Daoy (cell line): ENCODE measurements at places on chromosomes 3 and 15. TPM values are rescaled to one million over a fixed set of nuclear protein-coding genes. Genes with fewer than 3 reads are reported as not detected.

GRCh38 chr3:129610276-129610675, 3.8 kb upstream of the PLXND1 start:
- no peak for DNase-seq

The DLEC1 gene
- total RNA-seq: not detected in 2 replicates

GRCh38 chr15:84604826-84605553, 4.2 kb downstream of the ZSCAN2 start:
- DNase-seq: peak; percentile 14

The ALDH1L1 gene
- total RNA-seq: 0.11 TPM in 1 of 2 replicates, not detected in the other
